ENCODE measurements at places on chromosomes 16 and 17.

DNA sequence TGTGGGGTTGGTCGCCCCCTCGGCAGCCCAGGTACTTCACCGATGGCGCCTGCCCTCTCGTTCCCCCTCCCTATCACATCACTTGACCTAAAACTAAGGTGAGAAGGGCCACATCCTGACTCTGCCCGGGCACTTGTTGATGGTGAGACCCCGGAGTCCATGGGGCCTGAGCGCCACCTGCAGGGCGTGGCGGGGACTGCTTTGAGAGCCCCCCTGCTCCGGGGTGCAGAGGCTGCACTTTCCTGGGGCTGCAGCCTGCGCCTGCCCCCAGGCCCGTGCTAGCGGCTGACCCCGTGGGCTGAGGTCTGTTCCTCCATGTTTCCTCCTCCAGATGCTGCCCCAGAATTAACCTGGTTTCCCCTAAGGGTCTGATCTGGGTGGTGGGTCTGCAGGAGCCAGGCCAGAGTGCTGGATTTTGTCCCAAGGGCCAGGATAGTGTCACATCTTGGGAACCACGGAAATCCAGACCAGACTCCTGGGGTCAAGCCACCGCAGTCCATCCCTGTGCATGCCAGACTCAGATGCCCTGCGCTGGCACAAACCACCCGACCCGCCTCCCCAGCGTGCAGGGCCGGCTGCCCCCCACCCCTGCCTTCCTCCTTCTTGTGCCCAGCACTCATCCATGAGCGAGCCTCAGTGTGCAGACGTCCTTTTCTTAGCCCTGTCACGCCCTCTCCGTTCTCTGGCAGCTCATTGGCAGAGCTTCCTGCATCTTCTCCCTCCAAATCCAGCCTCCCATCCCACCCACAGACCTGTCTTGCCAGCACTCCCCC is 2.7 kb downstream of the NDUFAF8 start:
- no peak for DNase-seq

- DNase-seq = no peak
These were observed 16.8 kb downstream of the SDR42E1 start for GRCh38 chr16:81994485-81994884.

GRCh38 chr17:151004-151403 is 13.6 kb downstream of the SCGB1C2 start:
- DNase-seq = no peak

- DNase-seq = no peak
These were observed 14.0 kb upstream of the PABPN1L start for GRCh38 chr16:88880226-88881006.

DNA sequence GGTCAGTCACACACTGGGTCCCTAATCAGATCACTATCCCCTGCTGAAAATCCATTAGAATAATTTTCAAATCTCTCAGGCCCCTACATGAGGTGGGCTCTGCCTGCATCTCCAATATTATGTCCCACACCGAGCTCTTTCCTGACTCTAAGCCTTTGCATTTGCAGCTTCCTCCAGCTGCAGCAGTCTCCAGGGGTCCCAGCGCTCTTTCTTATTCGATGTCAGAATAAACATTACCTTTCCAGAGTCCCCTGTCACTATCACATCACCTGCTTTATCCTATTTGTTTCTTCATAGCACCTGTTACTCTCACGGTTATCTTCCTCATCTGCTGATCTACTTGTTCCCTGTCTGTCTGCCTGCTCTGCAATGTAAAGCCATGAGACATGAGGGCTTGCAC is 57.3 kb upstream of the MON1B start:
- no peak for DNase-seq

DNA sequence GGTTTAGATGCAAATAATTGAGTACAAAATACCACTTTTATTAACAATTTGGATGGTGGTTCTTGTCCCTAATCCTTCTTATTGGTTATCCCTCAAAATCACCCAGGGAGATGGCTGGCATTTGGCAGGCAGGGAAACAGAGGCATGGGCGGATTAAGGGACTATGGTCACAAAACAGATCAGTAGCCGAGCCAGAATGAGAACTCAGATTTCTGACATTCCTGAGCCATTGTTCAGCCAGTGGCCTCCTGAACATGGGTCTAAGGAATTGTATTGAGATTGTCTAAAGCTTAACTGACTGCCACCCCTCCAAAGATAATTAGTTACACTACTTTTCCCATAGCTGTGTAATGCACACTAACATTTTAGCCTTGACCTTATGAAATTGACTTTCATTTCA is 88.4 kb downstream of the CHD9NB start:
- no peak for DNase-seq

DNA sequence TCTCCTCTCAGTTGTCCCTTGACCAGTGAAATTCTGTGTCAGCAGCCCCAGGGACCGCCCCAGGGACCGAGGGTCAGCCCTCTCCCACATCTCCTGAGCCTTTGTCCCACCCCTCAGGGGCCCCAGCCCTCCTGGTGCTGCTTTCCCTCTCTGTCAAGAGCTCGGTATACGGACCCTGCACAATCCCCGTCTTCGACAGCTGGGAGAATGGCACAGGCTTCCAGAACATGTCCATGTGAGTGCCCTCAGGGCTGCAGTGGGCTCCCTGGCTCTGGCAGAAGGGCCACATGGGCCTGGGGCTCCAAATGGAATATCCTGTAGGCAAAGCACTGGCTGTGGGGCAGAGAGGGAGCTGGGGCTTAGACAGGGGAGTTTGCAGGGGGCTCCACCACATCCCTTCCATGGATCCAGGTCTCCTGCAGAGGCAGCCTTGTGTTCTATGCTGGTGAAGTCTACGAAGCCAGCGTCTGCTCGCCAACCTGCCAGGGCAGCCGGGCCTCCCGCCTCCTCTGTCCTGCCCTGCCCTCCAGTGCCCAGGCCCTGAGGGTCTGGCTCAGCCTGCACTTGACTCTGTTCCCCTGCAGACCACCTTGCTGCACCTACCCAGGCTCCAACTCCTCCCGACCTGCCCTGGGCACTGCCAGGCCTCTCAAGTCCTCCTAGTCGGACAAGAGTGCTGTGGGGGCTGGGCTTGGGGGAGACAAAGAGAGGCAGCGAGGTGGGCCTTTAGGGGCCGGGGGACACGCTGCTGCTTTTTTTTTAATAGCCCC is 28.0 kb downstream of the ADGRG5 start:
- no peak for DNase-seq

DNA sequence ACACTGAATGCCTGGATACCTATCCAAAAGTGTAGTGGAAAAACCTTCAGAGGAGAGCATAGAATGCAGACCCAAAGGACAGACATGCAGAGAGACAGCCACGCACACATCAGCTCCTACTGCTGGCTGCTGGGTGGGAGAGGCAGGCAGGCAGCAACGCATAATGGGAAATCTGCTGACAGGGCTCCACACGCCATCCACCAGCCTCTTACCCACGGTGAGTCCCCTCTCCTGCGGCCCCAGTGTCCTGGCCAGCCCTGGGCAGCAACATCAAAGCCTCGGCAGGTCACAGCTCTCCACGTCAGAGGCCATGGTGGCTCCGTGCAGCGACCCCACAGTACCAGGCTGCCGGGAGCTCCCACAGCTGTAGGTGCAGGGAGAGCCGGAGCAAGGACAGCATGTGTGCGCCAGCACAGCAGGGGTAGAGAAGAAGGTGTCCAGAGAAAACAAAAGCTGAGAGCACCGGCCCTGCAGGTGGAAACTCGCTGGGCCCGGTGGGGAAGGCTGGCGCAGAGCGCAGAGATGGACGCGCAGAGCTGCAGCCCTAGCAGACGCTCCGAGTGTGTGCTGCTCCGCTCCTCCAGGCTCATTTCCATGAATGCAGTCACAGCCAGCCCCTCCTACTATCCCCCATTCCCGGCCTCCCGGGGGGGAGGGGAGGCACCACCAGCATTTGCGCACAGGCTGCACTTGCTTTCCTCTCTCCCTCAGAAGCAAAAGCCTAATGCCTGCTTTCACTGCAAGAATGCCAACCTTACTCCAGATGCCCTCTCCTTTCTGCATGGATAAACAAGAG is 58.9 kb downstream of the CYTH1 start:
- DNase-seq = no peak

DNA sequence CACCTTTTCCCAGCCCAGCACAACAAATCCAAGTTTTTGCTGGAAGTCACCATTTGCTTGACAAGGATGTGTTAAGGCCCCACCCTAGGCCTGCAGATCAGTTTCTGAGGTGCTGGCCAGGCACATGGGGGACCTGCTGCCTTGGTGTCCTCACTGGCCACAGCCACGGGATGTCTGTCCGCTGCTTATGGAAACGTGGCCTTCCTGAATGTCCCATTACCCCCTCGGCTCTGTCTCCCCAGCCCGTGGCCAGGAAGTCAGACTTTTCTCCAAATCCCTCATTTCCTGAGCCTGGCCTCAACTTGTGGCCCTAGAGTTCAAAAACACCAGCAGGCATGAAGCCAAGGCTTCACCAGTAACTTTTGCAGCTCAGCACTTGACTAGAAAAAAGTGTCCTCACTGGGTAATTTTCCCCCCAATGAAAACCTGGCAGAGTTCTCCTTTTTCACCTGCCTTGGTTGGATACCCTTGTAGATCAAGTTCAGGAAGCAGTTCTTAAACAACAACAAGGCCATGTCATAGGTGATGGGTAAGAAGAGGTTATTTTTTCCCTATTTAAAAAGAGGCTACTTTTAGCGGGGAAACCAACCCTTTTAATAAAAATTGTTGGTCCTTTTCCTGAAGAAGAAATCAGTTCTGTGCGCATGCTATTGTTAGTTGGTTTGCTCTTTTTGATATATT is 80.8 kb downstream of the SOCS1 start:
- DNase-seq = no peak

GRCh38 chr16:87236516-87237115 is 80.6 kb downstream of the C16orf95 start:
- no peak for DNase-seq

DNA sequence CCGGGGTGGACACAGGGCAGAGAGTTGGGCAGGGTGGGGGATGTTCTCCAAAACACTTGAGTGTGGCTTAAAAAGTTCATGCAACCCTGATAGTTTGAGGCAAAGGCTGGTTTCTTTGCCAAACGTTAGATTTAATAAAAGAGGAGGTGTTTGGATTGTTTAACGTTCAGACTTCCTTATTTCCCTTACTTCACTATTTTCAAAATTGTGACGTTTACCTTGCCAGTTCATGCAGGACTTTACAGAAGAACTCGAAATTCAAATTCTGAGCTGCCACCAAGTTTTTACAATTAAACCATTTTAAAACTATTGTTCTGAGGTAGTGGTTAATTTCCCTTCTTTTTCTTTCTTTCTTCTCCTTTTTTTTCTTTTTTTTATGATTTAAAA is 5.5 kb downstream of the SEC14L1 start:
- DNase-seq = no peak

DNA sequence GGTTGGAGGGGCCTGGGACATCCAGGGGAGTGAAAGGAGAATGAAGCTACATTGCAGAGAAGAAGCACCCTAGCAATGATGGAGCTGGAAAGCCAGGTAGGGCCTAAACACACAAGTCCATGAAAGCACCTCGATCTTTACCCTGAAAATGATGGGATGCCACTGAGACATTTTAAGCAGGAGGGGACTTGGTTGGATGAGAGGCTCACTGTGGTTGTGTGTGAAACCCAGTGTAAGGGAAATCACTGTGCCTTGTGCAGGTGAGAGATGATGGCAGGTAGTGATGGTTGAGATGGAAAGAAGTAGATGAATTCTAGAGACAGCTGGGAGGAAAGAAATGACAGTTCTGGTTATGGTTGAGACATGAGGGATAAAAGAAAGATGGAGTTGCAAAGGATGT is 132.9 kb upstream of the CACNG3 start:
- DNase-seq = no peak

GRCh38 chr16:78523212-78523985 is 423.9 kb downstream of the WWOX start:
- no peak for DNase-seq

GRCh38 chr17:79326814-79327213 is 252.2 kb downstream of the ENGASE start:
- no peak for DNase-seq

DNA sequence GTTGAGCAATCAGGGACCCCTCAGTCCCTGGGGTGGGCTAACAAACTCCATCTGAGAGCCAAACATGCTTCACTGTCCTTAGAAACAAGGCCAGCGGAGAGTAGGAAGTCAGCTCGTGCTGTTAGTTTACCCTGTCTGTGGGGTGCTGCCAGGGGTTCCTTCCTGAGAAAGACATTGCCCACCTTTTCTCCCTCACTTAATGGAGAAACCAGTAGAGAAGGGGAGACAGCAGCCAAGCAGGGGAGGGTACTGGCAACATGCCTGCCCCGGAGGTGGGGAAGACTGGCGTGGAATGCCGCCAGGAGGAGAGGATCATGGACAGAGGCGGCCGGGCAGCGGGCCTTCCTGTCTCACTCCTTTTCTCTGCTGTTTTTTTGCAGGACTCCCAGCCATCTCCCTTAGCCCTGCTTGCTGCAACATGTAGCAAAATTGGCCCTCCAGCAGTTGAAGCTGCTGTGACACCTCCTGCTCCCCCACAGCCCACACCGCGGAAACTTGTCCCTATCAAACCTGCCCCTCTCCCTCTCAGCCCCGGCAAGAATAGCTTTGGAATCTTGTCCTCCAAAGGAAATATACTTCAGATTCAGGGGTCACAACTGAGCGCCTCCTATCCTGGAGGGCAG is 19.9 kb downstream of the SP2 start:
- no peak for DNase-seq

DNA sequence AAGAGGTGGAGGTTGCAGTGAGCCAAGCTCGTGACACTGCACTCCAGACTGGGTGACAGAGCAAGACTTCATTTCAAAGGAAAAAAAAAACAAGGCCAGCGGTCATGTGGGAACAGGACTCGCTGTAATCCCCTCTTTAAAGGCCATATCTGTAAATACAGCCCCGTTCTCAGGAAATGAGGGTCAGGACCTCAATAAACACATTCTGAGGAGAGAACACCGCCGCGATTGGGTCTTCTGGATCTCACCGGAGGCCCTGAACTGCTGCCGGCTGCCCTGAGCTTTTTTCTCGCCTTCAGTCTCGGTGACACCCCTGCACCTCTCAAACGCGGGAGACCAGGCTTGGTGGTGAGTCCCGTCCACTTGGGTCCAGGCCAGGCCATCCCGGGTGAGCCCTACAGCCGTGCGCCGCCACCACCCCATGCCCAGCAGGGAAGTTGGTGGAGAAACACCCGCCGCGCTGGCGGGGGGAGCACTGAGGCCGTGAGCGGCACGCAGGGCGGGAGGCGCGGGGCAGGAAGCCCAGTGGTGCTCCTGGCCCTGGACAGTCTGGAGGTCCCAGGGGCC is 28.4 kb downstream of the SLC25A10 start:
- no peak for DNase-seq

GRCh38 chr16:71895679-71896365 is 491 bp downstream of the IST1 start:
- no peak for DNase-seq

DNA sequence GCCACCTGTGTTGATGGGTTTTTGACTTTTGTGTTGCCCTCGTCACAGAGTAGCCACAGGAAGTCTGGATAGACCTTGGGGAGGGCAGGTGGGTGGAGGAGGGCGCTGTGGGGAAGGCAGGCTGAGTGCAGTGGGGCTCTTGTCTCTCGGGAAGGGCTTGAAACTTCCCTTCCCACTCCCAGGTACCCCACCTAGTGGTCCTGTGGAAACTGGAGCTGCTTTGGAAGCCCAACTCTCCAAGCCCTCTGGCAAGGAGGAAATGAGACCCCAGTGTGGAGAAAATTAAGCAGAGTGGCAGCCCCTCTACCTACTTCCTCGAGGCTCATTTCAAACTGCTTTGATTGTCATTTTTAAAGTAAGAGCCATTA is 9.2 kb downstream of the CA5A start:
- DNase-seq = no peak

GRCh38 chr16:4089251-4089810 is 26.9 kb downstream of the ADCY9 start:
- no peak for DNase-seq

Measured in NCI-H1048 (cell line).